ENCODE measurements at places on chromosomes 3 and 15.

- DNase-seq = no peak
These were observed 90.5 kb upstream of the IL12A start for GRCh38 chr3:159898147-159898546.

DNA sequence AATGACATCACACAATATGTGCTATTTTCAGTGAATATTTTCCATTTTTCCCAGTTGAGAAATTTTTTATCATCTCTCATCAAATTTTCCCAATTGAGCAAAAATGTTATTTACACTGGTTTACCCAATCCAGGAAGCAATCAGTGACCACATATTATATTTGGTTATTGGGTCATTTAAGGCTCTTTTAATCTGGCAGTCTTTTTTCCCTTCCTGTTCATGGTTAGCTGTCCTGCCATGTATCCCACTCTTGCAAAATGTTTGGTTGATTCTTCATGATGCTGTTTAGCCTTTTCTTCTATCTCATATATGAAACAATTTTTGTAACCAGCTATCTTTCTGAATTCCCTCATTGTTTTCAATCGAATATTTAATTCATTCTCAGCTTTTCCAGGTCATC, 626.0 kb downstream of the RBMS3 start:
- no peak for DNase-seq

DNA sequence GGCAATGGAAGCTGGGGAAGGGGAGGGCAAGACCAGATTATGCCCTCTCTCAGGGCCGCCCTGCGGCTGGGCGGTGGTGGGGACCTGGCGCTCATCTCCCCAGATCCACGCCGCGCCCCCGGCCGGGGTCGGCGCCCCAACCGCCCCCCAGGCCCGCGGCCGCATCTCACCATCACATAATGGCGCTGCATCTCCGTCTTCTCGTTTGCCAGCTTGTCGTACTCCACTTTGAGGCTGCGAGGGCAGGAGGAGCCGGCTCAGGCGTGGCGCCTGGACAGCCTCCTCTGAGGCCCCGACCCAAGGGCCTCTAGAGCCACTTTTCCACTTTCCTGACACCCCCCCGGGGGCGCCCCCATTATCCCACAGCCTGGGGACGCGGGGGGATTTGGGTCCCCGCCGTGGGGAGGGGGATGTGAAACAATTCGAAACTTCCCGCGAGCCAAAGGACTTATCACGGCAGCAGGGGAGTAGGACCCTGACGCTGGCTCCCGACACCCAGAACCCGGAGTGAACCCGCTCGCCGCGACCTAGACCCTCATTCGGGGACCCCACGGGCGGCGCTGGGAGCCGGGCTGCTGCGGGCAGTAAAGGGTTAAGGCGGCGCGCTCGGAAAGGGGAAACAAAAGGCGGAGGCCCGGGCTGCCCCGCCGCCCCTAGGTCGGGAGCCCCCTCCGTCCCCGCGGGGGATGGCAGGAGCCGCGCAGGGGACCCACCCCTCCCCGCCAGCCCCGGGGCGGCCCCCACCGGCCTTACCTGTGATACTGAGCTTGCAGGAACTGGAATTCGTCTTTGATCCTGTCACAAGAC, 2.1 kb downstream of the TLE3 start:
- DNase-seq = no peak

GRCh38 chr3:19886404-19886803, 47.6 kb downstream of the EFHB start:
- DNase-seq = no peak

DNA sequence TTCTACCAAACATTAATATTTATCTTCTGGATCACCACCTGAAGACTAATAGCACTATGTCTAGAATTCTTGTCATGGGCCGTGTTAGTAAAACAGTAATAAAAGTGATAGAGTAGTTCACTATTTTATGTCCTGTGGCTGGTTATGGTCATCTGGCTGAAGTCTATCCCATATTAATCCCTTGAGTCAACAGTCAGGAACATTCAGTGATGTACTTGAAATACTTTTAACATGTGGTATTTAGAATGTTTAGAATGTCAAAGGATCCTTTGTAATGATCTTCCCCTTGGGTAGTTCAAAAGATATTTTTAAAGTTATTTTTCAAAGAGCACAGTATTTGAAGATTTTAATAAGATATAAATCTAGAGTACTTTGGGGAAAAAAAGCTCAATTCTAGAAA, 117.0 kb downstream of the MBNL1 start:
- peak; percentile 37 for DNase-seq

DNA sequence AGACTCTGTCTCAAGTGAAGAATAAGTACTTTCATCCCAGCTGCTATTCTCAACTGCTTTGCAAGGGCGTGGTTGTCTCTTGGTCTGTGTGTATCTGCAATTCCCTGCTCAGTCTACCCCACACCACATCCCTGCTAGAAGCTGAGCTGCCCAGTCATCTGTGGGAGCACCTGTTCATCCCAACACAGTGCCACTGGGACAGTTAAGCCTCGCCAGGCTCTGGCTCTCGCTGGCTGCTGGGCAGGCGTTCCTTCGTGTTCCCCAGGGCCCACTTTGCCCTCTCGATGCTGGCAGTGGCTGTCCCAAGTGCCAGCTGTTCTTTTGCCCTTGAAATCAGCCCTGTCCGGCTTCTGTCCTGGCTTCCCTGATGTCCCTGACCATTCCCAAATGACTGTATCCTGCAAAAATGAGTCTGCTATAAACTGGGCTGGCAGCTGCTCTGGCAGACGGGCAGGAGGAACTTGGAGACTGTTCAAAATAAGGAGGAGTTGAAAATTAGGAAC, 91.6 kb upstream of the KLHL25 start:
- no peak for DNase-seq

DNA sequence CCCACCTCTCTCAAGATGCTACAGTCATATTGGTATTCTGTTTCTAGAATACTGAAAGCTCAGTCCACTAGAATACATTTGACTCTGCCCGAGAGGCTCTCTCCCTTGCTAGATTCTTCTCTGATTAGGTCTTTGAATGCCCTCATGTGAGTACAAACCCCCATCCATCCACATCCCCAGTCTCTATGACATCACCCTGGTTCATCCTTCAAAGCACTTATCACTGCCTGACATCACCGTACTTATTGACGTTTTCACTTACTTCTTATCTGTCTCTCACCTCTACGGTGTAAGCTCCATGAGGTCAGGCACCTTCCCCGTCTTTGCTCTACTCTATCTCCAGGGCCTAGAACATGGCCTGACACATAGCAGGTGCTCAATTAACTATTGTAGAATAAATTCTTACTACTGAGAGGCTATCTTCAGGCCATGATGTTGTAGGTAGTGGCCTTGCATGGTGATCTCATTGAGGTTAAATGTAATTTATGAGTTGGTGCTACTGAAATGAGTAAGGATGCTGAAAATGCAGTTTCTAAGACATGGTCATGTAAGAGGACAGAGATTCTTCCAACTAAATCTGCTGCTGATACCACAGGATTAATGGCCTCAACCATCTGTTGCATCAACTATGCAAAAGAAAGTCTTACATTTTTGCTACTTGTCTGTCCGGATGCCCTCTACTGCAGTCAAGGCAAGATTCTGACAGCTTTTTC, 26.8 kb downstream of the EOGT start:
- no peak for DNase-seq

DNA sequence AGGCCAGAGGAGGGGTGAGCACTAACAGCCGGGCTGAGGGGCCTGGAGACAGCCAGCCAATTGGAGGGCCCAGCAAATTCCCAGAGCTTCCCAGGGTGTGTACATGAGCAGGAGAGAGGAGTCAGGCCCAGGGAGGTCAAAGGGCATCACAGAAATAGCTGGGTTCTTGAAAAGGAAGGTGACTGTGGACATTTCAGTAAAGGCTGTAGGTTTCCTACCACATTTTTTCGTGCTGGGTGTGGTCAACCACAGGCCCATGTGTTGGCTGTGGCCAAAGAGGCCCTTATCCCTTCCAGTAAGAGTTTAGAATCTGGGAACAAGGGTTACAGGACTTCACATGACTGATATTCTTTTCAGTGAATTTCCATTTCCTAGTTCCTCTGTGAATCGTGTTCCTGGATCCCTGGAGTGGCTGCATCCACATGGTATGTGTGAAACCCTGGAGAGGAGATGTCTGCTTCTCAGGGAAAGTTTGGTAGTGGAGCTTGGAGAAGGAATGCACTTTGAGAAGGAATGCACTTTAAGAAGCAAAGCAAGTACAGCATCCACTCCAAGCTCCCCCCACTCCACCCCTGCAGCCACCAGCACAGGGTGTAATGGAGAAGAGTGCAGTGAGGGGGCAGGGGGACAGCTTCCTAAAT, 73.2 kb upstream of the HEG1 start:
- DNase-seq = no peak

GRCh38 chr3:156694536-156694935, 20.1 kb downstream of the TIPARP start:
- no peak for DNase-seq

GRCh38 chr3:53997476-53997875, 105.8 kb upstream of the SELENOK start:
- no peak for DNase-seq

DNA sequence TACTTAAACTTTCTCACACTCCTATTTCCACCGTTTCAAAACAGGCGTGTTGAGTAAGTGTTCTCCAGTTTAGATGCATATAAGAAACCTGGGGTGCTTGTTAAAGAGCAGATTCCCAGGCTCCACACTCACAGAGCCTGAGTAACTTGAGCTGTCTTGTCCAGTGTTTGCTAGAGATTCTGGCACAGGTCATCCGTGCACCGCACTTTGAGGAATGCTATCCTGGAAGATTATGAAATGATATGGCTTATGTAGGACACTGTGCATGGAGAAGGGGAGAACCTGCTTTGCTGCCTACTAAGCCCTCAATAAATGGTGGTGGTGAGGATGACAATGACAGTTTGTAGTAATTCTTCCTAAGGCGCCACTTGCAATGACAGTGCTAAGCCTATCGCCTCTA, 273.7 kb downstream of the PDZRN3 start:
- no peak for DNase-seq

- no peak for DNase-seq
These were observed 339.6 kb downstream of the EPHB1 start for GRCh38 chr3:135134684-135135075.

DNA sequence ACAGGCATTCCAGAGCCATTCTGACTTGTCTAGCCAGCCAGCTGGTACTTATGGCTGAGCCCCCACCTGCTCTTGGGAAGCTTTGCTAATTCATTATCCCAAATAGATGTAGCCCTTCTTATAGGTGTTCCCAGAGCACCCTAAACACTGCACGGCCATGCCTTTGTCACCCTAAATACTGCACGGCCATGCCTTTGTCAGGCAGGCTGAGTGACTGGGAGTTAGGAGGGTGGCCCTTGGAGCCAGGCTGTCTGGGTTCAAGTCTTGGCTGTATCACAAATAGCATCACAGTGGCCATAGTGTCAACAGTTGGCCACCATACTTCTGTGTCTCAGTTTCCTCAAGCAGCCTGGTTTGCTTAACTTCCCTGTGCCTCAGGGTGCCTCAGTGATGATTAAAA, 292.3 kb downstream of the ADAMTS17 start:
- DNase-seq = no peak

DNA sequence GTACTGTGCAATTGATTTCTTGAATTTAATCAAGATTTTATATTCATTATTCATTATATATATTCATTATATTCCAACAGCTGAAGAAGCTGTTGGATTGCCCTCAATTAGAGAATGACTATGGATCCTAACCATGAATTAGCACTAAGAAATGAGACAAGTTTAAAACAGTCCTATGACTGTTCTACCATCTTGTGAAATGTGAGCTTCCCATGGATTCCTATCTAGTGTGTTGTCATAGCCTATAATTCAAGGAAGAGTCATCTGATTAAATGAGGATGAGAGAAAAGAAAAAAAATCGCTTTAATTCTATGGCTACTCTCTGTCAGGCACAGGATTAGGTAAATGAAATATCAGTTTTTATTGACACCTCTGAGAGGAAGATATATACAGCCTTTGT, 696.6 kb upstream of the NAALADL2 start:
- DNase-seq = no peak

DNA sequence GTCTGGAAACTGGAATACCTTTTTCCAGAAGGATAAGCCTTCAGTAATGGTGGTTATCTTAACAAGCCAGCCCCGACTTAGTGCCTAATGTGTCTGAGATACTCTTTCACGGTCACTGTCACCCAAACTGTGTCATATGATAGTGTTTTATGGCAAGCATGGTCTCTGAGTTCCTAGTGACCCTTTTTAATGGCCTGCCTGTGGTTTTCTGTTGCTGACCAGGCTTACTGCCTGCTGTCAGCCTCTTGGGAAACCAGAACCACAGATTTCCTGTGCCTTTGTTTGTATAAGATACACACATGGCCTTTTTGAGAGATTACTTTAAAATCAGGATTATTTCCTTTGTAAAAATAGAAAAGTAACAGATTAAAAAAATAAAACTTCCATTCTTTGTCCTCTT, 22.4 kb downstream of the HPS3 start:
- peak; percentile 10 for DNase-seq

DNA sequence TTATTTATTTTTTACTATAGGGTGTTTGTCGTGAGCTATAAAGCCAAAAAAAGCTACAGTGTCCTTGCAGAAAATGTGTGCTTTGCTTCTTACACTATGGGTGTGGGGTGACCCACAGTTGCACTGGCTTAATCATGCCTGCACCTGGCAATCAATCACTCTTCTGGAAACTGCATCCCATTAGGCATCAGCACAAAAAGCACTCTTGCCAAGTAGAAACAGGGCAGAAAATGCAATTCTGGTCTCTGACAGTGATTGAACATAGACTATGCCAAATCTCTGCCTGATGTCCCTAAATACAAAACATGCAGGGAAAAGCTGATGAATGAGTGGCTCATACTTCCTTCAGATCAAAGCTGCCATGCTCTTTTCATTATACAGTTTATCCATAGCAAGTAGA, 30.4 kb upstream of the PLAAT1 start:
- no peak for DNase-seq

- no peak for DNase-seq
These were observed 450.8 kb downstream of the MCTP2 start for GRCh38 chr15:94682171-94682570.

- DNase-seq = no peak
These were observed 23.3 kb upstream of the GABRR3 start for GRCh38 chr3:98058244-98058960.

DNA sequence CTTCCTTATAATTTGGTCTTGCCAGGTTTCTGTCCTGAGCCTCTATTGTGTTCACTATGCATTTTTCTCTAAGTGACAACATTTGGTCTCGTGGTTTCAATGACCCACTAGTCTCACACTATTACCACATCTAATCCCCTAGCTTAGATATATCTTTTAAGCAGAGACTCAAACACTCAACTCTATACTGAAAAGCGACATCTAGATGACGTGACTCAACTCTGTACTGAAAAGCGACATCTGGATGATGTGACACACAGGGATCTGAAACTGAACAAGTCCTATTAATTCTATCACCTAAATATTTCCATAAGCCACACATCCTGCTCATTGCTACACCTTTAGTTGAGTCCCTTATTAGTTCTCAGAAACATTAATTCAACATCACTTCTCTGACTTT, 141.7 kb upstream of the MBNL1 start:
- DNase-seq = no peak

DNA sequence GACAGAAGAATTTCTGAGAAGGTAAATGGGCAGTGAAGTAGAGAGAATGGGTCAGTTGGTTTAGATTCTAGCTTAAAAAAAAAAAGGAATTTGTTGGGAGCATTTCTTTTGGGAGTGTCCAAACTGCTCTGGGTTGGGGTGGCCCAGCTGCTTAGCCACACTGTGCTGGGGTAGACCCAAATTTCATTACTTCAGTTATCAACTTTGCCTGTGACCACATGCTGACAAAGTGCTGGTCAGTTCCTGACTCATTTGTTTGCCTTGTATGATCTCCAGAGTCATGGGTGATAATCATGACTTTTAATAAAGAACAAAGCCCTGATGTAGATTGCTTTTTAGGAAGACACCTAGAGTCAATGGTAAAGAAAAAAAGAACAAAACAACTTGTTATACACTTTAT, 121.5 kb upstream of the FGF7 start:
- DNase-seq = no peak

Measured in kidney glomerular epithelial cell (primary cell).